ENCODE measurements at places on chromosomes 16 and 17.
A peak's percentile ranks its signal among the peaks of the same experiment; 100 is the strongest.

DNA sequence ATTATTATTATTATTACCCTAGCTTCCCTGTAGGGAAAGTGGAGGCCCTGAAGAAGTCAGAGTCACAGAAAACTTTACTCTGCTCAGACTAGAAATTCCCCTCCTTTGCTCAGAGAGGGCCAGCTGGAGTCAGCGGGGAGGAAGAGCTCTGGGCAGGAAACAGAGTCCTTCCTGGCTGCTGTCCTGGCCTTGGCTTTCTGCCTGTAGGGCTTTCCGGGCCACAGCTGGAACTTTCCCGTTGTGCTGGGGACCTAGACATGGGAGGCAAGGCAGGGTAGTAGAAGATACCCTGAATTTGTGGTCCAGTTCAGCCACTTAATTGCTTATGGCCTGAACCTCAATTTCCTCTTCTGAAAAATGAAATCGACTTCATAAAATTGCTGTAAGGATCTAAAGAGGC lies 14.0 kb upstream of the CCL2 start:
- no peak for DNase-seq

- no peak for DNase-seq
Observed at GRCh38 chr16:17324451-17324850, 146.3 kb downstream of the XYLT1 start.

GRCh38 chr17:9472541-9472940 lies 103.1 kb downstream of the STX8 start:
- DNase-seq, result peak; percentile 59

DNA sequence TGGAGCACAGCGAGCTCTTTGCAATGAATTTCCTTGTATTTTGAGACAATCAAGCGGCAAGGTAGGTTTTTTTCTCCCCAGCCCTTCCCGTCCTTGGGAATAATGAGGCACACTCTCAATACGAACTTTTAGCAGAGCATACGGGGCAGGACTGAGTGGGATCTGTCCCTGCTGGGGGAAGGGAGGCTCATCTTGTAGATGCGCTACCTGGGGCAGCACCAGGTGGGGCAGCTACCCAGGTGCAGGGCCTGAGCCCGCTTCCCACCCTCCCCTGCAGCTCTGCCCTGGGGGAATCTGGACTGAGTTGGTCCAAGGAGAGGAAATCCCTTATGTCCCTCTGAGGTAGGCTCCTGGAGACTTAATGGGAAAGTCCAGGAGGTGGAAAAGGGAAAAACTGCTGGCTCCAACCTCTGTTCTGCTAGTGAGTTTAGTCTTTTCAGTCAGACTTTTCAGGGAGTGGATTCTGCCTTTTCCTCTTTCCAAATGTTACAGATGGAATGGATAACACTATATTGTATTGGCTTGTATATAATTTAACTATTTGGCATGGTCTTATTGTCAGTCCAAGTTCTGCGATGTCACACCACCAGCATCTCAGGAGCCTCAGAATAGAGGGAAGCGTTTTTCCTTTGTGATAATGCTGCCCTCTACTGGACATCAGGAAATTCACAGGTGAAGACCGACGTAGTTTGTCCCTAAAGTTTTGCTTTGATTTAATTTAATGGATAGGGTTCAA lies 9.6 kb upstream of the CES1 start:
- peak; percentile 44 for DNase-seq

GRCh38 chr16:28182183-28182582 lies 29.6 kb downstream of the XPO6 start:
- peak; percentile 65 for DNase-seq

DNA sequence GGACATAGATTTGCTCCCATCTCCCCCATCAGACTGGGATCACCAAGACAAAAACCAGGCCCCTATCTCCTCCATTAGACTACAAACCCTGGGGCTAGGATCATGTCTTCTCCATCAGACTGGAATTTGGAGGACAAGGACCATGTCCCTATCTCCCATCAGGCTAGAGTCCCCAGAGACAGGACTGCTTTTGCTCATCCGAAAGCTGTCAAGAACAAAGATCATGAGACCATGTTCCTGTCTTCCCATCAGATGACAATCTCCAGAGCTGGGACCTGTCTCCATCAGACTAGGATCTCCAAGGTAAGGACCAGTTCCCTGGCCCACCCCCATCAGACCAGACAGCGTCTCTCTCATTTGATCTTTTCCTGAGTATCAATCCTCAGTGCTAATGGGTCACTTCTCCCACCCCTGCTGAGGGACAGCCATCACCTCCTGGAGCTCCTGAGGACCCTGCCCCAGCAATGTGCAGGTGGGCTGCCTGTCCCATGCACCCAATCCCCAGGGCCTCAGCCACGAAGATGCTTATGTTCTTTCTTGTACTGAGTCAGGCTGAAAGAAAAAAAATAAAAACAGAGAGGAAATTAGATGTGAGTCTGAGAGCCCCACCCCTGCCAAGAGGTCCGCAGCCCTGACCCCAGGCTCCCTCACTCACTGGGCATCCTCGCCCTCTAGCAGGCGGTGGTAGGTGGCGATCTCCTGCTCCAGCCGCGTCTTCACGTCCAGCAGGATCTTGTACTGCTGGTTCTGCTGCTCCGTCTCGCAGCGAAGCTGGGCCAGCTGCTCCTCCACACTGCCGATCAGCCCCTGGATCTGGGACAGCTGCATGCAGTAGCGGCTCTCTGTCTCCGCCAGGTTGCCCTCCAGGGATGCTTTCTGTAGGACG lies 90.3 kb downstream of the GOSR1 start:
- DNase-seq, result no peak

GRCh38 chr17:59521465-59522126 lies 43.8 kb upstream of the DHX40 start:
- peak; percentile 69 for DNase-seq

Measured in kidney tubule cell (primary cell).